Left renal pelvis (tissue), 4 donors: ENCODE measurements at places on chromosomes 12 and 14.

GRCh38 chr12:75483431-75483830 lies 2.9 kb downstream of the GLIPR1 start:
- DNase-seq: no peak

- no peak for DNase-seq
Measured at GRCh38 chr12:48036818-48037217, 32.5 kb upstream of the COL2A1 start.

DNA sequence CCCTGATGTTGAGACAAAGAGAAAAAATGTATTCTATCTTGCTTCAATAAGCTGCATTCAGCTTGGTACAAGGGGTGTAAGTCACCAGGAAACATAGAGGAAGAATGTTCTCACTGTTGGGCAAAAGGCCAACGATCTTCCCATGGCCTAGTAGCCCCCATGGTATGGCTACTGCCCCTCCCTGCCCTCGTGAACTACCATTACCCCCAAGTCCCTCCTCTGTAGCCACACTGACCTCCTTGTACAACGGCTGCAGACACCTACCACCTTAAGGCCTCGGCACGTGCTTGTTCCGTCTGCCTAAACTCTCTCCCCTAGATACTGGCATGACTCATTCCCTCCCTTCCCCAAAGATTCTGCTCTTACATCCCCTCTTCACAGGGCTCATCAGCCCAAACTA lies 81.9 kb upstream of the ANO2 start:
- no peak for DNase-seq

DNA sequence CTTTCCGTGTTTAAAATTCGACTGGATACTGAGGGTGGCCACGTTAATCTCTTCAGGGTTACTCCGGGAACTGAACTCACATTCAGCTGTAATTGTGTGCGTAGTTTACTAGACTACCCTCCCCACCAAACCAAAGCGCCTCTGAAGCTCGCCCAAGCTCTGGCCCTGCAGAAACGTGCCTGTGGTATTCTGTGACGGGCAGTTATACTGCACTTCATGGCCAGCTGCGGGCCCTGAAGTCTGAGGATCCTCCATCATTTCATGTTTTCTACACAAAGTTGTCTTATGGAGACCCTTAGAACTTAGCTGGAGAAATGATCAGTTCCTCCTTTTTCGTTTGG lies 688 bp downstream of the ZNF26 start:
- DNase-seq: no peak

DNA sequence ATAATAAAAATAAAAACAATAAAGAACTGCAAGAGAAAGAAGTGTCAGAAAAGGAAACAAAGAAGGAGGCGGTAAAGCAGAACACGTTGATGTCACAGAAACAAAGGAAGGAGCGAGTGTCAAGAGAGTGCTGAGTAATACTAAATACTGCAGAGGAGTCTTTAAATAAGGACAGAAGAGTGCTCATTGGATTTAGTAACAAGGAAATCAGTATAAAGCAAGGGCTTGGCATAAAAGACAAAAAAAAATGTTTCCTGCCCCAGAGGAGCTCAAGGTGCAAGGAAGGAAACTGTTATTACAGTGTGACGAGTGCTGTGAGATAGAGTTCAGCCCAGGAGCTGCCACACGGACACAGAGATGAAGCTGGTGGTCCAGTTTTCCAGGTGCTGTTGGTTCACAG lies 8.4 kb upstream of the TUBA1A start:
- no peak for DNase-seq

DNA sequence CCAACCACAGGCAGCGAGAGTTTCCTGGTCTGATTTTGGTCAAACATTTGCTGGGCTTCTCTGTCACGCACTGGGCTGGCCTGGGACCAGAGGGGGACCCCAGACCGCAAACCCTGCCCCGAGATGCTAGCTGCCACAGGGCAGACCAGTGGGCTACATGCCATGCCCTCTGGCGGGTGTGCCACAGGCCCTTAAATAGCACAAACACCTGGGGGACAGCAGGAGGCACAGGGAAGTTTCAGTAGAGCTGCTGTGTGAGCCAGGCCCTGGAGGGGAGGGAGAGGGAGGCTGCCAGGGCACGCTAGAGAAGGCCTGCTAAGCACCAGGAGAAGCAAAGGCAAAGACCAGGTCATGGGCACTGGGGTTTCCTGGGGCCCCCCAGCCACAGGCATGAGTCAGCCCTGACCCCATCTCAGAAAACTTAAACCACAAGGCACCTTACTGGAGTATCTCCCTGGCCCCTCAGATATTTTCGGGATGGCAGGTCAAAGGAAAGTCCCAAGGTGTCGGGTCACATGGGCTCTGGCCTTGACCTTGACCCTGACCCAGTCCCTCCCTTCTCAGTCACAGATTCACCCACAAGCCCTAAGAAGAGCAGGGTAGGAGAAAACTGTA lies 29.2 kb downstream of the ITPK1 start:
- DNase-seq: no peak

GRCh38 chr12:22361785-22362184 lies 27.3 kb upstream of the ST8SIA1 start:
- DNase-seq: no peak

DNA sequence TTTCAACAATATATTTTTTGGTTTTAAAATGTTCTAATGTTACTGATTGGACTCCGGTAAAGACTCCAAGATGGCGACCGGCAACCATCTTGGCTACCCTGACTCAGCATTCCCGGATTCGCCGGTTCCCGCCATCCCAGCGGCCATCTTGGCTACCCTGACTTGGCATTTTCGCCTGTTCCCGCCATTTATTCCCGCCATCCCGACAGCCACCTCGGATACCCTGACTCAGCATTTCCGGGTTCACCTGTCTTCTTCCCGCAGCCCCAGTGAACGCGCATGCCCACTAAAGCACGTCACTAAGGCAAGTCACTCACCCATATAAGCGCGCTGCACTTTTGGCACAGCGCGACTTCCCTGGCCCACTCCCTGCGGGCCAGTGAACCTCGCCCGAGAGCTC lies 9.0 kb upstream of the LRFN5 start:
- DNase-seq: no peak

DNA sequence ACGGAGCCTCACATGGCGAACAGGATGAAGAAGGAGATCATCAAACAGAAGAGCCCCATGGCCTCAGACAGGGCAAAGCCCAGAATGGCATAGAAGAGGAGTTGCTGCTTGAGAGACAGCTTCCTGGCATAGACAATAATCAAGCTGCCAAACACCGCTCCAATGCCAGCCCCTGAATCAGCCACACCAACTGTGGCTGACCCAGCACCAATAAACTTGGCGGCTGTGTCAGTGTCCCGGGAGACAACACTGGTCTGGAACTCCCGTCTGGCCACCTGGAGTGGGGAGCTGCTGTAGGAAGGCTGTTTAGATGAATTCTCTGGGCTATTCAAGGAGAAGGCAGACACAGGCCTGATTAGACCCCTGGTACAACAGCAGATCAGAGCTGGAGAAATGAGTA lies 100.1 kb downstream of the HEATR5A start:
- DNase-seq: no peak

DNA sequence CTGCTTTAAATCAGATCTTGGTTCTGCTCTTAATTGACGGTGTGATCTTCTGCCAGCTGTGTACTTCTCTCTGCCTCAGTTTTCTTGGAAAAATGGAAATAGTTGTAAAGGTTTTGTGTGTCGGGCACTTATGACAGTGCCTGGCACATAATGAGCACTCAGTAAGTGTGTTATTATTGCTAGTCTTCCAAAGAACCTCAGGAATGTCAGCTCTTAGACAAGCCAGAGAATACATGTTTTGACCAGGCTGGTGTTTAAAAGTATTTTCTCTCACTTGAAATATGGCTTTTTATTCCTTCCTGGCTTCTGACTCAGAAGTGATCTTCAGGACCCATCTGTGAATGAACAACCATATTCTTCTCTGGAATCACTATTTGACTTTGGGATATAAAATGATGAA lies 304.1 kb downstream of the SNAPC1 start:
- DNase-seq: no peak

DNA sequence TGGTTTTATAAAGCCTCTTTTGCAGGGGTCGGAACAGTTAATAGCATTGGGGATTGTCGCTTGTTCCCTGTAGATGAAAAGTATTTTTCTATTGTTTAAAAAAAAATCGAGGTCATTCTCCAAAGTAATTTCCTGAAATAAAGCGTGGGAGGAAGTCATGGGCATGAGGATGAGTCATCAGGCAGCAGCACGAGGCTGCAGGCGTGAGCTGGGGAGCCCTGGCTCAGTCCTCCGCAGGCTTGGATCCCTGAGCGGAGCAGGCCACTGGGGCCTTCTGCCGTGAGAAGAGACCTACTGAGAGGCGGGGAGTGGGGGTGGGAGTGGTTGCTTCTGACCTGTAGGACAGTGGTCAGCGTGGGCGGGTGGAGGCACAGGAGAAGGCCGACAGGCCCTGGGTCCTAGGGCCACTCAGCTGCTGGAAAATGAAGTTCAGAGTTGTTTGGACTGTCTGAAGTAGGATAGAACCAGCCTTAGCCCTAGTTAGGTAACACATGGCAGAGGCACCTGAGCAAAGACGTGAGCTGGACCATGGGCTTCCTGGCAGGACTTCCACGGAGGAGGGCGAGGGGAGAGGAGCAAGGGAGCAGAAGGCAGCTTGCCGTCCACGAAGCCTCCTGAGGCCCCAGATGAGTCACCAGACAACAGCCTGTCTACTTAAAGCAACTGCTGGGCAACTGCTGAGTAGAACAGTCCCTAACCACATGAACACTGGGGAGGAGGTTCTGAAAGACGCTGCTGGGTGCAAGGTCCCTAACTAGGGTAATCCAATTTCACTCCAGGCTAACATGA lies 21.1 kb upstream of the LGALS3 start:
- DNase-seq: no peak

DNA sequence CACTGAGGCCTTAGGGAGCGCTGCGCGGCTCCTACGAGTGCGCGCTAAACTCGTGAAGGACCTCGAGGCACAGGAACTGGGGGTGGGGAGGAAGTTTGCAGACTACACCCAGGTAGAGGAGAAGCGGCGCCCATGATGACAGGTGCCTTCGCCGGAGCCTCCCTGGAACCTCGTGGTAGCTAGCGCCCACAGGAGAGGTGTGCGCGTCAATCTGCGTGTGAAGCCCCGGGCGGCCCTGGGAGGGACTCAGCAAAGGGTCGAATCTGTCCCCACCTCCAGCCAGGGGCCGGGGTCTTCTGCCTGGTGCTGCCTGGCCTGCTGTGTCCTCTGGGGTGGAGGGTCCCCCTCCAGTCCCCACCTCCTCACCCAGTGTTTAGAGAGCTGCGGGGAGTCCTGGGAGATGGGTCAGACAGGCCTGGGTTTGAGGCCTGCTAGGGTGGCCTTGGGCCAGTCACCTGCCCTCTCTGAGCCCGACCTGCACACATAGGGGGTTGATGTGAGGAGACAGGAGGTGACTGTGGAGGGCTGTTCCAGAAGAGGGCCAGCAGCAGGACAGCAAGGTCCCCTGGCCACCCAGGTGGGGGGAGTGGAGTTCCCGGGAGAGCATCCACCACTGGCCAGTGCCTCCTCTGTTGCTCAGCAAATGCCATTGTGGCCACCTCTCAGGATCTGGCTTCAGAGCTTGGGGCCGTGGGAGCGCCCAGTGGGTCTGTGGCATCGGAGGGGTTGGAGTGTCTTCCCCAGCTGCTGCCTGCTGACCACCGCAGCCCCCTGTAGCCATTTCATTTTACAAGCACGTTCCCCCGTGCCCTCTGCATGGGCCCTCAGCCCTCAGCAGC lies 20.2 kb upstream of the KIF26A start:
- DNase-seq: no peak

- DNase-seq: no peak
Measured at GRCh38 chr14:102421411-102422057, 58.8 kb downstream of the TECPR2 start.

DNA sequence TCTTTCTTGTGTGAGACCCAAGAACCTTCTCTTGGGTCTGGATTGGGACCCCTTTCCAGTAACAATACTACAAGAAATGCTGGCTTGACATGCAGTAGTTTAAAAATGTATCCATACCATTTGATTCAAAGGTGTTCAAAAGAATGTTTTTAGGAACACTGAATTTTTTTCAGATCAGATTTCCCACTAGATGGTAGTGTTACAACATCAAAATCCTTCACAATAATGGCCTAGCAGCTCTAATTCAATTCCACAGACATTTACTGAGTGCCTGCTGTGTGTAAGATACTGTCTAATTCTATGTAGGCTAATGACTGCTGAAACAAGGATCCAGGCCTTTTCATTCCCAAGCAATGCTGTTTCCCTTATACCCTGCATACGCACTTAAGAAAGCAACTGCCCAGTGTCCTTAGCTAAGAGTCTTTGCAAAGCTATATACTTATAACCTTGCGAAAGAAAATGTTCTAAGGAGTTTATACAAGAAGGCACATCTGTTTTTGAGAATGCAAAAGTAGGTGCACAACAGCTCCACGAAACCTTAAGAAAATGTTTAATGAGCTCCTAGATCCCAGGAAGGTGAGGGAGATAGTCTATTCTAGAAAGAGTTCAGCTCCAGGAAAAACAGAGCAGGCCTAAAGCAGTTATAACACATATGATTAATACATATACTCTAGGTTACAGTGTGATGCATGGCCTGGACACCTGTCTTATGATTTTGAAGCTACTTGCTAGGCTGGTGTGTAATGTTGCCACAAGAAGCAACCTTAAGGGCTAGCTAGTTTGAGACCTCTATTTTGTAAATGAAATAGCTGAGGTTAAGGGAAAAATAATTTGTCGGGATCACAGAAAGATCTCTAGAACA lies 50.9 kb upstream of the PKP2 start:
- DNase-seq: peak; percentile 27
